Placental epithelial cell (primary cell): ENCODE measurements at places on chromosomes 6 and 20. TPM values are rescaled to one million over a fixed set of nuclear protein-coding genes. Genes with fewer than 3 reads are reported as not detected.

Gene HSPA1L
- 0.11 and 1.6 TPM in 2 replicates for total RNA-seq

Gene ENPP1
- total RNA-seq, result 339 and 481 TPM in 2 replicates

Gene PGC
- not detected in 2 replicates for total RNA-seq

Gene TNF
- total RNA-seq, result 1.2 and 1.5 TPM in 2 replicates

Gene HLA-DRB5
- total RNA-seq, result not detected in 2 replicates

Gene ADGRB3
- 0.39 and 0.43 TPM in 2 replicates for total RNA-seq

Gene PTPRK
- total RNA-seq, result 29.4 and 44.0 TPM in 2 replicates

Gene CENPW
- total RNA-seq, result 2.4 and 5.1 TPM in 2 replicates

Gene GNAS-AS1
- 0.87 and 1.2 TPM in 2 replicates for total RNA-seq

Gene TMEM244
- not detected in 2 replicates for total RNA-seq

Gene KCNK17
- total RNA-seq, result not detected in 2 replicates

Gene PLCB1
- total RNA-seq, result 0.98 and 1.6 TPM in 2 replicates

Gene RAET1E
- total RNA-seq, result not detected in 2 replicates

Gene DDRGK1
- total RNA-seq, result 16.1 and 17.3 TPM in 2 replicates

Gene LY6G6C
- total RNA-seq, result 0.39 and 3.5 TPM in 2 replicates

Gene SSTR4
- total RNA-seq, result 0.43 and 3.5 TPM in 2 replicates

Gene RPS6KA2
- 37.2 and 59.7 TPM in 2 replicates for total RNA-seq

Gene WFDC10B
- not detected in 2 replicates for total RNA-seq

Gene MCM8
- 3.1 and 5.1 TPM in 2 replicates for total RNA-seq

Gene ELOVL4
- total RNA-seq, result 2.3 and 2.4 TPM in 2 replicates

Gene CD2AP
- total RNA-seq, result 31.7 and 34.2 TPM in 2 replicates

Gene BLCAP
- total RNA-seq, result 81.1 and 88.3 TPM in 2 replicates

Gene SIRPA
- total RNA-seq, result 2.1 and 3.1 TPM in 2 replicates

Gene ZNF512B
- 15.3 and 15.6 TPM in 2 replicates for total RNA-seq

Gene GTSF1L
- not detected in 2 replicates for total RNA-seq
